Cerebellar cortex (tissue), 1 donor: ENCODE measurements at places on chromosomes 7 and 10.

- no peak for DNase-seq
Measured at GRCh38 chr10:88082806-88083596, 219.6 kb downstream of the PTEN start.

- DNase-seq = peak; percentile 9
Measured at GRCh38 chr10:128274938-128275337, 148.7 kb upstream of the MKI67 start.

GRCh38 chr7:12949060-12949931 lies 261.9 kb downstream of the ARL4A start:
- DNase-seq = no peak

DNA sequence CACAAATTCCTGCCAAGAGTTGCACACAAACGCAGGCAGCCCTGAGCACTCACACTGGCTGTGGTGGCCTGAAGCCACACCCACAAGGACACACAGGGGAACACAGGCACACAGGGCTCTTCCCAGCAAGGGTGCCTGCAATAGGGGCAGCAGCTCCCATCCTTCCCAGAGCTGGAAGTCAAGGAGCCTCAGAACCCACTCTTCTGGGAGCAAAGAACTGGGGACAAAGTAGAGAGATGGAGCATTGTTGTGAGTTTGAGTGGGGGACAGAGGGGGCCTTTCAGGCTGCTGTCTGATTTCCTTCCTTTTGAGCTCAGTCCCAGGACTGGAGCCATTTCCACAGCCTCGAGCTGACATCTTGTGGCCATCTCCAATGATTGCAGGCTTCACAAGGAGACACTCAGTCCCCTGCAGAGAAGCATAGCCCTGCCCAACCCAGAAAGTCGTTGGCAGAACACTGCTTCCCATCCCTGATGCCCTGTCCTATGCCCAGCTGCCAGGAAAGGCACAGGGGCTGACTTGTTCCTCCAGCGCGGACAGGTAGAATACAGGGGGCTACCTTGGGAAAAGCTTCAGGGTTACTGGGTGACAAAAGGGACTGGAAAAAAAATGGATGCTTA lies 34.4 kb upstream of the SLF2 start:
- DNase-seq = peak; percentile 82

DNA sequence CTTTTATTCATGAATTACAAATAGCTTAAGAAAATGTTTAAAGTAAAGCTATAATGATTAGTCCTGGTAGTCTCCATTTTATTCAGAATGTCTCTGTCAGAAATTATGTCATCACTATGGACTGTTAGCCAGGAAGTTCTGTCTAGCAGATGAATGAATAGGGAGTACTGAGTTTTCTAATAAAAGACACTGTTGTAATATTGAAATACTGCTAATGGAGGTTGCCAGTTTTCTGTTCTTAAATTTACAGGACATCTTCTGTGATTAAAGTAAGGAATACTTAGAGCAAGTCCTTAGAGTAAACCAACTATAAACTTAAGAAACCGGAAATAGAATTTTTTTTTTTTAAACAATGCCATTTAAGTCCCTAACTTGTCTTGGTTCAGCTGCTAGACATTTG lies 309.8 kb downstream of the ADK start:
- DNase-seq = peak; percentile 7

GRCh38 chr7:95311389-95311788 lies 12.9 kb downstream of the PON1 start:
- no peak for DNase-seq

DNA sequence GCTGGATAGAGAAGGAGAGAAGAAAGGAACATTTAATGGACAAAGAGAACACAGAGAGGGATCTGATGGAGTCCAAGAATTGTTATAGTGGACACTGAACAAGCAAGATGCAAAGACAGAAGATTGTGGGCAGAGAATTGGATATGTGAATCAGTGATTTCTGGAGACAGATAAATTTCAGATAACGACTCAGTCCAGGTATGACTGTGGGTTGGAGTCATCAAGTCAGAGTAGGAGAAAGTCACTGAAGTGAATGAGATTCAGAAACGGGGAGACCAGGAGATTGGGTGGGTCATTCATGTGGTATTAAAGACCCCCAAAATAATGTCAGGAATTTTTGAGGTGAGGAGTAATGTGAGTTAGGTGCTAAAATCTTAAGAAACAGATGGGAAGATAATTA lies 23.0 kb downstream of the ASB4 start:
- DNase-seq = no peak

DNA sequence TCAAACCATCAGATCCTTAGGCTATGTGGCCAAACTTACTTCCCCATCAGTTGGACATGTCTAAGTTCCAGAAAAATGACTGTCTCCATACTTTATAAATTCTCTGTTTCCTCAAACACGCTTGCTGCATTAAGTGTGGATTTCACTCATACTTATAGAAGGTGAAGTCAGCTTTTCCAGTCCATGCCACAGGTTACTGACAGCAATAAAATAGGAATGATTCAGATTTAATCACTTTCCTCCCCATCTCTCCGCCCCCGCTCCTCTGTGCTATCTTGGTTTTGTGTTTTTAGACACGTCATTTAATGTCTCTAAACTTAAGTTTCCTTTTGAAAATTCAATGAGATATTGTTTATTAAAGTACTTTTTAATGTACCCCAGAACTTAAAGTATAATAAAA lies 1098.0 kb upstream of the C7orf33 start:
- DNase-seq = no peak

DNA sequence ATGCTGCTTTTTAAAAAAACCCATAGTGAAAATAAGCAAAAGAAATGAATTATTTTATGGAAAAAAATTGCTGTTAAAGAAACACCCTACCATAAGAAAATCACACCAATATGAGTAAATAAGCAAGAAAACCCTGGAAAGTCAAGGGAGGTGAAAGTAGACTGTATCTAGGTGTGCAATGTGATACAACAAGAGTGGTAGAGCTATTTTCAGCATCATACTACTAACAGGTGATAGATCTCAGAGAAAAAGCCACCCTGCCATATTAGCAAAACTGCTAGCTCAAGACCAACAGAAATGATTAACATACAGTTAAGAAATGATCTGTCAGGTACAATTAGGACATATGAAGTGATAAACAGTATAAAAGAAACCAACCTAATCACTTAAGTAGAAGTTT lies 54.8 kb downstream of the UBE2H start:
- no peak for DNase-seq
